ENCODE measurements at places on chromosomes 6 and 20. TPM values are rescaled to one million over a fixed set of nuclear protein-coding genes. Genes with fewer than 3 reads are reported as not detected.

SLPI gene
- total RNA-seq: not detected

SCRT2 gene
- total RNA-seq: not detected

CYP21A2 gene
- not detected for total RNA-seq

GRCh38 chr6:119148098-119148824, 69.8 kb upstream of the FAM184A start:
- DNase-seq: peak; percentile 63

DNA sequence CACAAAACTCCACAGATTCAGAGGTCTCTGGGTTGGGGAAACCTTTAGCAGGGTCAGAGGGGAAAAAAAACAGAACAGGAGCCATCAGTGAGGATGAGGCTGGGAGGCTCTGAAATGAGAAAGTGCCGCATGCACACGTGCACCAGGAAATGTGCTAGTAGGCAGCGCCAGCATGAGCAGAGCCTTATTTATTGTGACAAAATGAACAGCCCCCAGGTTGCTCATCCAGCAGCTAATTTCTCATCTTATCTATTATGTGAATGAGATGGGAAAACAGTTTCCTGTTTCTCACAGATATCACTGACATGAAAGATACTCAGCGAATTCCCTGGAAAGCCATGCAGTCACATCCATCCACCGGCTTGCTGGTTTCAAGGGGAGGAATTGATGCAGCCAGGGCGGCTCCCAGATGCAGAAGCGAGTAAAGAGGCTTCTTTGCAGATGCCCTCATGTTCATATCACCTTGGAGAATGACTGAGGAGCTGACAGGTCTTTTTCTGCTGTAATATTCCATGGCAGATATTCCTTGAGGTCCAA, 176.1 kb downstream of the MBOAT1 start:
- no peak for DNase-seq

- DNase-seq: no peak
Measured at GRCh38 chr20:36152261-36152660, 2.3 kb upstream of the EPB41L1 start.

DNA sequence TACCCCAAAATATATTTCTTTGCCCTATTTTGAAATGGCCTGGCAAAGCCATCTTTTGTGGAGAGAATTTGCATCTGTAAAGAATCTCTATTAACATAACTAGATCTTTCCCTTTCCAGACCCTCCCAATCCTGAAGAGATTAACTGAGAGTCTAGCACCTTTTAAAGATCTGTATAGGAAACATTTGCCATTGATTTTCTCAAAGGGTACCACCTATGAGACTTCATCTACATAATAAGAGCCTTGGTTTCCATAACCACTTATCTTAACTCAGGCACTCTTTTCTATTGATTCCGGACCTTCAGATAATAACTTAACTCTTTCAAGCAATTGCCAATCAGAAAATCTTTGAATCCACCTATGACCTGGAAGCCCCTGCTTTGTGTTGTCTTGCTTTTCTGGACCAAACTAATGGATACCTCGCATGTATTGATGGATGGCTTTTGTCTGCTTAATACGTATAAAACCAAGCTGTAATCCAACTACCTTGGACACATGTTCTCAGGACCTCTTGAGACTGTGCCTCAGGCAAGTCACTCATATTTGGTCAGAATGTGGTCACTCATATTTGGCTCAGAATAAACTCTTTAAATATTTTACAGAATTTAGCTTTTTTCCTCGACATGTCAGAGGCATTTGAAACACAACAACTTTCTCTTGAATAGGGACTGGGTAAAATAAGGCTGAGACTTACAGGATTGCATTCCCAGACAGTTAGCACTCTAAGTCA, 31.4 kb downstream of the SLC22A2 start:
- no peak for DNase-seq

GRCh38 chr20:36538026-36538722, 3.1 kb upstream of the MYL9 start:
- DNase-seq: no peak

DNA sequence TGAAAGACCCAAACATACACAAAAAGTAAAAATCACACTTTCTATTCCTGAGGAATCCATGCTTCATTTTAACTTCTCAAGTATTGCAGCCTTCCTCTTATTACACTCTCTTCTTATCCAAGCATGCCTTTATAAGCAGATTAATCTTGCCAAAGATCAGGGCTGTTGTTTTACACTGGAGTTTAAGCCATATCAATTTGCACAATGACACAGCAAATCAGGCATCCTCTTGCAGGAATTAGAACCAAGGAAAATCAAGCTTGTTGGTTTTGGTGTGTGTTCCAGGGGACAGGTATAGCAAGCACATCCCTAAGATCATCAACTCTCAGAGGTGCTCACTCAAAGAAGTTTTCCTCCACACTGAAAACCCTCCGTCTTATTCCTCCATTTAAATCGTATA, 69.5 kb downstream of the CYP39A1 start:
- DNase-seq: no peak

DNA sequence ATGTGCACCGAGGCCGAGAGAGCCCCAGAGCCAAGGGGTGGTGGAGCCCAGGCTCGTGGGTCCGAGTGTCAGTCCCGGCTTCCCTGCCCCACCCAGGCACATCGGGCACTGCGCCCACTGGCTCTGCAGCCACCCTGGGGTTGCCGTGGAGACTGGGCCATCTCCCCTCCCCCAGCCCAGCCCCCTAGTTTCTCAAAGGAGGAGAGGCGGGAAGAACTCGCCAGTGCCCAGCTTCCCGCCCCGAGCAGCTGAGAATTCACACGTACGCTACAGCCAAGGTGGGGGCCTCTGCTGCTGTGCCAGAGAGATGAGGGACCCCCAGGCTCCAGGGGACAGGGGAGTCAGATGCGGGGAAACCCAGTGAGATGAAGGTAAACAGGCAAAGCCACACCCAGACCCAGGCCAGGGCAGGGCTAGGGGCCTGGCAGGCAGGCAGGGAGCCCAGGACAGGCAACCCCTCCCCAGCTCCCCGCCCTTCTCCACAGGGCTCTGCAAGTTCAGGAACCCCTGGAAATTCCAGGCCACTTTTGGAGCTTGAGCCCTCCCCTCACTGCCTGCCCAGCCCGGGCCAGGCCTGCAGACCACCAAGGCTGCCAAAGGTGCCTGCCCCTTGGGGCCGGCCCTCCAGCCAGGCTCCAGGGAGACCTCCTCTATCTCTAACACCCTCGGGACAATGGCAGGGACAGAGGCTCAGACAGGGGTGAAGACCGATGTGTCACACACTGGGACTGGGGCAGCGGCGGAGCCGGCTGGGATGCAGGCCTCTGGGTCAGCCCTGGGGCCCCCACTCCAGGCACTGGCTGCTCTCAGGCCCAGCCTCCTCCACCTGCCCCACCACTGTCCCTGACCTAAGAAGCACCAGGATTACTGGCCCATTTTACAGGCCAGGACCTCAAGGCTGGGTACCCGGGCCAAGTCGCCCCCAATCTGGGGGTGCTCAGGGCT, 6.0 kb downstream of the LAMA5 start:
- DNase-seq: no peak

- DNase-seq: no peak
Measured at GRCh38 chr20:24060851-24061590, 72.4 kb upstream of the GGTLC1 start.

DNA sequence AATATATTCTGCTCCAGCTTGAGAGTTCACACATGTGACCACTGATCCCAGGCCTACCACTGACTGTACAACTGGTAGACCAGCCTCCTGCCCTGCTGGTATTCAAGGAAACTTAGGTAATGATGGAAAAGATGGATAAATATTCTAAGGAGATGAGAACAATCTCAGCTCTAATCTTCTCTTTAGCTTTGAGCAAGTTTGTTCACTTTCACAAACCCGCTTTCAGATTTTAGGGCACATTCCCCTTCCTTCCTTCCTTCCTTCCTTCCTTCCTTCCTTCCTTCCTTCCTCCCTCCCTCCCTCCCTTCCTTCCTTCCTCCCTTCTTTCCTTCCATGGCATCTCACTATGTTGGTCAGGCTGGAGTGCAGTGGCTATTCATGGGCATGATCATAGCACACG, 88.2 kb upstream of the PHACTR1 start:
- DNase-seq: no peak

DNA sequence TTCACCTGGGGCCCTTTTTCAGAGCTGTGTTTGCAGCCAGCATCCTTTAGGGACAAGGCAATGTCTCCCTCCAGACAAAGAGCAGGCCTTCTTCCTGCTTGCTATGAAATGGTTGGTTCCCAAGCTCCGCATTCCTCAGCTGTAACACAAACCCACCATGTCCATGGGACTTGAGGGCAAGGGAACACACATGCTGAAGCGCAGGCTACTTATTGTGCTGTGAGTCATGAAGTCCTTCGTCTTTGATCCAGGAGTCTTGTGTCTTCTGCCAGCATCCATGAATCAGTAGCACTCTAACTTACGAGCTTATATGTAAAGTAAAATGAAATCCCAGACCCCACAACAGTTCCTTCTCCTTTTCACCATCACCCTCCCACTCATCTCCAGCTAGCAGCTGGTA, 59.0 kb downstream of the ANKRD60 start:
- DNase-seq: no peak

GRCh38 chr20:5000263-5001173, 792 bp downstream of the SLC23A2 start:
- peak; percentile 62 for DNase-seq

- no peak for DNase-seq
Measured at GRCh38 chr6:4924661-4925271, 79.1 kb downstream of the RPP40 start.

DNA sequence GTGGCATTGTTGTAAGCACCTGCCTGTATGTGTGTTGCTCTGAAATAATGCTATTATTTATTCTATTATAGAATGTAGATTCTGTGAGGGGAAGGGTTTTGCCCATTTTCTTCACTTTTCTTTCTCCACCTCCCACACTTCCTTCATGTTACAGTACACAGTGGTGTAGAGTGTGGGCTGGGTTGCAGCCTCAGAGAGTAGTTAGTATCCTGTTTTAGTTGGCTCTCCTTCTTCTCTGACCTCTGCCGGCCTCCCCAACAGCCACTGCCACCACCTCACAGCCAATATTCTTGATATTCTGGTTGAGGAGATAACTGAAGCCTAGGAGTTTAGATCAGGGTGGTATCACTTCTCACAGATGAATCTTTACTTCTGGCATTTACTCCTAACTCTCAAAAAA, 143.4 kb downstream of the BCKDHB start:
- no peak for DNase-seq

All from neural progenitor cell (in vitro differentiated cells).